Fibroblast of lung (primary cell): ENCODE measurements at places on chromosomes 13 and 19.

DNA sequence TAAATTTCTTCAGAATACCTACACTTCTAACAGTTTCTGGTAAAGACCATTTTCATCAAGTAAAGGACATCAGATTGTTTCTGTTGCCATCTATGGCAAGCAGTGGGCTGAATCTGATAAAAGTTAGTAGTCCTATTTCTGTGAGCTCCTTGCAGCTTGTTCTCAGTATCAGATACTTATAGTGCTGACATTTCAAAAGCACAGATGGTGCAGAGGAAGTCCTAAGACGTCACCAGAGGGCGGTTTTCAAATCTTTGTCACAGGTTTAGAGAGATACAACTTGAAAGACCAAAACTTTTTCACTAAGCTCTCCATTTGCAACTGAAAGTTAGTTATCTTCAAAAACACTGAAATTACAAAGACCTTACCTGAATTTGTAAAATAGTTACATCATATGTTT is 719.8 kb downstream of the SLITRK1 start:
- no peak for DNase-seq

GRCh38 chr13:99008577-99008976 is 30.7 kb upstream of the DOCK9 start:
- DNase-seq: no peak

DNA sequence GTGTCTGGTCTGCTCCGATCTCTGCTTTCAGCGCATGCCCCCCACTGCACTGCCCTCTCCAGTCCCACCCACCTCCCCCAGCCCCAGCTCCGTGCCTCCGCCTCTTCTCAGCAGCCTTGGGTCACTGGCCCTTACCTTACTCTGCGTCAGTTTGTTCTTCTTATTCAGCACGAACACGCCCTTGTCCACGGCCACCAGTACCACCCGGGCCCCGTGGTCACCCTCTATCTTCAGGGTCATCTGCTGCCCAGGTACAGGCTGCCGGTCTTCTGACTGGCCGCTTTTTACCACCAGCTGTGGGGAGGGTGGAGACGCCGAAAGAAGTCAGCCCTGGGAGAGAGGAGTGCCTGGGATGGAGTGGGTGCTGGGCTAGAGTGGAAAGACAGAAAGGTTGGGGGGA is 10.9 kb downstream of the C3 start:
- DNase-seq: no peak

- peak; percentile 20 for DNase-seq
Observed at GRCh38 chr19:5228932-5229777, 111.5 kb downstream of the PTPRS start.

- no peak for DNase-seq
Observed at GRCh38 chr19:57437931-57438330, 2.8 kb downstream of the ZNF749 start.

DNA sequence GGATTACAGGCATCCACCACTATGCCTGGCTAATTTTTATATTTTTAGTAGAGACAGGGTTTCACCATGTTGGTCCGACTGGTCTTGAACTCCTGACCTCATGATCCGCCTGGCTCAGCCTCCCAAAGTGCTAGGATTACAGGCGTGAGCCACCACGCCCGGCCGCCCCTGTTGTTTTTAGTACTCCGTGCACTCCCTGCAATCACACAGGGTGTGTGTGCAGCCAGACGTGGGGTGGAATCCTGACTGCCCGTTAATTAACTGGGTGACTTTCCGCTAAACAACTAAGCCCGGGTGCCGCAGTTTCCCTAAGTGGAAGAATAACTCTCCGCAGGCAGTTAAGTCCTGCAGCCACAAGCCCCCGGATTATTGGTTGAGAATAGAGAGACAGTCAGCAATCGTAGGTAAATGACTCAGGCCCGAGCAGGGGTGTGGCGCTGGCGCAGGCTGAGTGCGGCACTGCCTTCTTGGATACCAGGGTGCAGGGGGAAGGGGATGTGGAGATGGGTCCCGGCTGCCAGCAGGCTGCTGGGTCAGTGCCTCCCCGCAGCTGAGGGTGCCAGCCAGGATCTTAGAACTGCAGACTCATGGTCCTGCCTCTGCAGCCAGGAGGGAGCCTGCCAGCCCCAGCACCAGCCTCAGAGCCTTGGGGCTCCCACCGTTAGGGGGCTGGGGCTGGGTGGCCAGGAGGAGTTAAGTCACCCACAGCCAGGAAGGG is 6.1 kb upstream of the FXYD3 start:
- no peak for DNase-seq

DNA sequence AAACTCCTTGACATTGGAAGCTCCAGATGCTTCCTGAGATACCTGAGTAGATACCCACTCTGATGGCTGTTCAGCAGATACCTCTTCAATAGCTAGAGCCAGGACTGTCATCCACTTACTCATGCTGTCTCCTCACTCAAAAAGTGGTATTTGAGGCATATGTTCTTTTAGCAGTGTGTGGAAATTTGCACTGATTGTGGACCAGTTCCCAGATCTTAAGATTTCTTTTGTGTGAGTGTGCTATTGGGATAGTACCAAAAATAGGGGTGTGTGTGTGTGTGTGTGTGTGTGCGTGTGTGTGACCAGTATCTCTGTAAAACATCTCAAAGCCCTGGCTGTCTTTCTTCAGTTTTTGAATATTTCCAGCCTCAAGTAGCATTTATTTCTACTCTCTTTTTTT is 108.3 kb downstream of the SLITRK5 start:
- peak; percentile 64 for DNase-seq

- peak; percentile 85 for DNase-seq
Observed at GRCh38 chr19:10936661-10937084, 8.1 kb downstream of the TIMM29 start.

DNA sequence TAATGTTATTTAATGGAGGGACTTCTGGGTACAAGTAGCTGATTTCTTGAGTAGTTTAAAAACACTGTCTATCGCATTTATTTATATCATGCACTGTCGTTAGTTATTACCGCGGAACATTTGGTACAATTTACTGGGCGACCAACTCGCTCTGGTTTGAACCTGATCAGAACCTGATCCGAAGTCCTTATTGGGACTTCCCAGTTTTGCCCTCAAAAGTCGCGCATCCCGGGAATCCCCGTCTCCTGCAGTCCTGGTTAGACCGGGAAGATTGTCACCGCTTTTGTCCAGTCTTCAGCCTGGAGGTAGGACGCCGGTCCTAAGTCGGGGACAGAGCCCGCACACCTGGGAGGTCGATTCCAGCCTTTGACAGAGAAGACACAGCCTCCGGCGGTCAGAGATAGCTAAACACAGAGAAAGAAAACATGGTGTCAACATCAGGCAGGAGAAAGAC is 694 bp downstream of the CLN5 start:
- DNase-seq: peak; percentile 32

- peak; percentile 67 for DNase-seq
Observed at GRCh38 chr19:16160943-16161560, 12.3 kb downstream of the CIB3 start.

GRCh38 chr19:29872224-29872731 is 60.5 kb downstream of the CCNE1 start:
- peak; percentile 5 for DNase-seq

DNA sequence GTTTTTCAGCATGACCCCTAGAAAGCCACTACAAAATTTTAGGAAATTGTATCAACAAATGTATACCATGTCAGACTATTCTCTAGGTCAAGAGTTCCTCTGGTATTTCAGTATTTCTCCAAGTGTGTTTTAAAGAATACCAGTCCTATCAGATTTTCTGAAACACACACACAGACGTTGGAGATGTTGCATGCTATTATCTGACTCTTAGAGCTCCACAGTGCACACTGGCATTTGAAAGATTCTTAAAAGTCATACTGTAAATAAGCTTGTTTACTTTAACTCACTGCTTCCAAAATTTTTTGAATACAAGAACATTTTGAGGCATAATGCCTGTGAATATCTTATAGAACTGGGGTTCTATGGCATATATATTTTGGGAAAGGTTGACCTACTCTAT is 33.8 kb upstream of the VWA8 start:
- DNase-seq: no peak

GRCh38 chr13:102323012-102323411 is 78.8 kb downstream of the FGF14 start:
- no peak for DNase-seq

GRCh38 chr13:52177276-52177675 is 17.9 kb upstream of the NEK3 start:
- DNase-seq: no peak

DNA sequence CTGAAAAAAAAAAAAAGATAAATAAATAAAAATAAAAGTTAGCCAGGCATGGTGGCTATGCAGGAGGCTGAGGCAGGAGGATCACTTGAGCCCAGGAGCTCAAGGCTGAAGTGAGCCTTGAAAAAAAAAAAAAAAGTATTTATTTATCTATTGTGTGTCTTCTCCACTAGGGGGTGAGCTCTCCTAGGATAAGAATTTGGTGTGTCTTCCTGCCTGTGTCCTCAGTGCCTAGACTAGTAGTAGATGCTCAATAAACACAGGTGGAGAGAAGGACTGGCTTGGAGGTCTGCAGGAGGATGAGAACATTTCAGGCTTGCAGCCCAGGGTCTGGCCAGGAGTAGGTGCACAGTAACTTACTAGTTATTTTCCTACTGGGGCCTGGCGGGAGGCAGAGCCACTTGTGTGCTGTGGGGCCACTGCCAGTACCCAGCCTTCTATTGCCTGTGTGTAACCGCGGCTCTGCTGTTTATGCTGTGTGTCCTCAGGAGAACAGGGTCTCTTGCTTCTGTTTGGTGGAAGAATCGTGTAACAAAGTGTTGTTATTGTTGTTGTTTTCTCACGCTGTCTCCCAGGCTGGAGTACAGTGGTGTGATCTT is 5.4 kb downstream of the LMTK3 start:
- peak; percentile 64 for DNase-seq

GRCh38 chr19:41993612-41994483 is at the start of gene ATP1A3:
ATP1A3 (minus strand) TSS chr19:41994230; CDS start chr19:41994076, 154 bp downstream.
- DNase-seq: peak; percentile 30

- peak; percentile 90 for DNase-seq
Observed at GRCh38 chr13:47484548-47484947, 516.5 kb downstream of the SUCLA2 start.

GRCh38 chr13:90121784-90122183 is 1225.7 kb upstream of the MIR17HG start:
- no peak for DNase-seq

GRCh38 chr13:97881556-97881955 is 71.9 kb upstream of the IPO5 start:
- no peak for DNase-seq

GRCh38 chr13:68895696-68896095 is 1211.9 kb upstream of the ATXN8OS start:
- no peak for DNase-seq

DNA sequence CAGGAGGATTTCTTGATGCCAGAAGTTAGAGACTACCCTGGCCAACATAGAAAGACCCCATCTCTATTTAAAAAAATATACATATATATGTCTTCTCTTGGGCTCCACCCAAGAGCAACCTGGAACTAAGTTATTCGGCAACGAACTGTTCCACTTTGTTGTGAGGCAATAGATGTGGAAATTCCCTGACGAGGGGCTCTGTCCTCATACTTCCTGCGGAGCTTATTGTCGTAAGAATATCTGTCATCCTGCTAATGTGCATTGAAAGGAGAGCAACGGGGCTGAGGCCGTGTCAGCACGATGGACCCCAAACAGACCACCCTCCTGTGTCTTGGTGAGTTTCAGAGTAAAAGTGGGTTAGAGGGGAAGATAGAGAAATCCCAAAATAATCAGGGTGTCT is at the start of gene FCAR:
Gene FCAR, plus strand, starts transcription at position 246 of the 400 bp plus-strand sequence. Its CDS starts 55 bp downstream, at position 301.
- no peak for DNase-seq

DNA sequence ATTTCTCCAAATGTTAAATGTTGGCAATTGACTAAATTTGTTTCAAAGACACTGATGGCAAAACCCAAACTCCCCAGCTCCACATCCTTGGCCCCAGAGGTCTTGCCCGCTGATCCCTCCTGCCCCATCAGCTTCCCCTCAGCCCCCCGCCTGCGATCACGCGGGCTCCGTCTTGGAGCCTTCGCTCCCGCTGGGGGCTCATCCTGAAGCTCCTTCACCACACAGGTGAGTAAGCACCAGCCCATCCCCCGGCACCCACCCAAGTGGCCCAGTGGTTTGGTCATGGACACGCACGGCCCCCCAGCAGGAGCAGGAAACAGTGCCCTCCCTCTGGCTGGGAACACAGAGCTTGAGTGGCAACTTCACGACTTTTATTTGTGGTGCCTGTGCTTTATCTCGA is 14.9 kb downstream of the EPS8L1 start:
- DNase-seq: no peak

DNA sequence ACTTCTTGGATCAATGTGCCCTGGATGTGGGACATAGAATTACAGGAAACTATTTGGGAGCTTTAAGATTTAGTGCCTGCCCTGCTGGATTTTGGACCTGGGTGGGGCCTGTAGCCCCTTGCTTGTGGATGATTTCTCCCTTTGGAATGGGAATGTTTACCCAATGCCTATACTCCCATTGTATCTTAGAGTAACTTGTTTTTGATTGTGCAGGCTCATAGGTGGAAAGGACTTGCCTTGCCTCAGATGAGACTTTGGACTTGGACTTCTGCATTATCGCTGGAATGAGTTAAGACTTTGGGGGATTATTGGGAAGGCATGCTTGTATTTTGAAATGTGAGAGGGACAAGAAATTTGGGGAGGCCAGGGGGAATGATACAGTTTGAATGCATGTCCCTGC is 13.5 kb downstream of the SLC15A1 start:
- no peak for DNase-seq

- DNase-seq: peak; percentile 100
Observed at GRCh38 chr13:30743319-30744055, 8.1 kb downstream of the ALOX5AP start.

GRCh38 chr13:32863596-32863995 is 152.6 kb upstream of the KL start:
- DNase-seq: no peak

- DNase-seq: peak; percentile 97
Observed at GRCh38 chr13:49356223-49356622, 87.6 kb downstream of the CAB39L start.

DNA sequence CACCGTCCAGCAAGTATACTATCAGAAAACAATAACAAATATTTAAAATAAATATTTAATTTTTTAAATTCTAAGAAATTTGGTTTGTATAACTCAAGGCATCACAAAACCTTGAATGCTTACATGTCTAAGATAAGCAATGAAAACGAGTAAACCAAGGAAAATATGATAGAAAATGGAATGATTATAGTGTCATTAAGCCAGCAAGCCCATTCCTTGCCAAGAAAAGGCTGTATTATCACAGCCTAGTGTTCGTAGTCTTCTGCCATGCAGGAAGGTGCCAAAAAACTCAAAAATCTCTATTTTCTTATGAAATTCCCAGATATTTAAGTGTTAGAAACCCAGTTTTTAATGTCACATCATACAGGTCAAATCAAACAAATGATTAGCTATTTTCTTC is 136.4 kb downstream of the STOML3 start:
- DNase-seq: no peak

GRCh38 chr13:48304143-48304876 is 759 bp downstream of the RB1 start:
- DNase-seq: peak; percentile 61

GRCh38 chr13:80340651-80341100 is 250 bp downstream of the SPRY2 start:
- DNase-seq: peak; percentile 72

- DNase-seq: no peak
Observed at GRCh38 chr19:56972291-56972841, 131.8 kb upstream of the PEG3 start.

DNA sequence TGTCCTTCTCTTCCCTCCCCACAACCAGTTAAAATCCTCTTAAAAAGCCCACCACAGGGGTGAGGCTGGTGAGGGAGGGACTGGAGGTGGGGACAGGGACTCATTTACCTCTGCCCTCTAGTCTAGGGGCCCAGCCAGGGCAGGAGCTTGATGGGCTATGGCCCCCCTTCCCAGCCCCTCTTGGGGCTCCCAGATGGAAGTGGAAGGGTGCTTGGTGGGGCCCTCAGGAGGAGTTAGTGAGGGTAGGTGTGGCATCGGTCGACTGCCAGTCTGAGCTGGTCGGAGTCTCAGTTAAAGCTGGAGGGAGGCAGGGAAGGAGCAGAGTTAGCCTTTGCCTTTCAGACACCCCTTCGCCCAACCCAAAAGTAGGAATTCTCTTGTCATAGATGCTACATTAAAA is 10.5 kb downstream of the ZNF526 start:
- DNase-seq: no peak
